ENCODE measurements at places on chromosomes 6 and 20.

DNA sequence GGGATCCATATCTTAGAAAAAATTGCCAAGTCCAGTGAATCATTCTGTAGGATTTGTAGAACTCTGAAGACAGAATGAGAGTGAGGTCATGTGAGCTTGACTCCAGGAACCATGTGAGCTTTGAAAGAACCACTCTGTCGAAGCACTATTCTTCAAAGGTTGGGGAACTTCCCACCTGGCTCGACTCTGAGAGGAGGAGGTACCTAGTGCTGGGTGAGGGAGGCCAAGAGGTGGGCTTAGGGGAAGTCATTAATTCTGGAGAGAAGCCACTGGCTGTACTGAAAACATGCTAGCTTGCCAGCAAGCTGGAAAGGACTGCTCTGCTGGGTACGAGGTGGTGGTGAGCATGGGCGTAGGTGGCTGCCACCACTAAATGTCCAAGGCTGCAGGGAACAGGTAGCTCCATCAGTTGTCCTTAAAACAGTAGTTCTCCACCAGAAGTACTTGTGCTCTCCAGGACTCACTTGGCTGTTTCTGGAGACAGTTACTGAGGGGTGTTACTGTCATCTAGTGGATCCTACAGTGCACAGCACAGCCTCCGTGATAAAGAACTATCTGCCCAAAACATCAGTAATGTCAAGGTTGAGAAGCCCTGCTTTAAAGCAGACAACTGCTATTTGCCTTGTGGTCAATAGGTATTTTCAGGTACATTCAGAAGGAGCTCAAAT, 34.7 kb upstream of the SYNJ2 start:
- no peak for DNase-seq

- peak; percentile 46 for DNase-seq
Measured at GRCh38 chr6:35919827-35920751, 809 bp downstream of the SRPK1 start.

GRCh38 chr6:32945108-32945760, 4.4 kb upstream of the HLA-DMB start:
- DNase-seq = no peak

GRCh38 chr6:38651121-38651784, 11.5 kb upstream of the BTBD9 start:
- no peak for DNase-seq

GRCh38 chr20:36017048-36017951, 48.9 kb downstream of the CNBD2 start:
- DNase-seq = no peak

DNA sequence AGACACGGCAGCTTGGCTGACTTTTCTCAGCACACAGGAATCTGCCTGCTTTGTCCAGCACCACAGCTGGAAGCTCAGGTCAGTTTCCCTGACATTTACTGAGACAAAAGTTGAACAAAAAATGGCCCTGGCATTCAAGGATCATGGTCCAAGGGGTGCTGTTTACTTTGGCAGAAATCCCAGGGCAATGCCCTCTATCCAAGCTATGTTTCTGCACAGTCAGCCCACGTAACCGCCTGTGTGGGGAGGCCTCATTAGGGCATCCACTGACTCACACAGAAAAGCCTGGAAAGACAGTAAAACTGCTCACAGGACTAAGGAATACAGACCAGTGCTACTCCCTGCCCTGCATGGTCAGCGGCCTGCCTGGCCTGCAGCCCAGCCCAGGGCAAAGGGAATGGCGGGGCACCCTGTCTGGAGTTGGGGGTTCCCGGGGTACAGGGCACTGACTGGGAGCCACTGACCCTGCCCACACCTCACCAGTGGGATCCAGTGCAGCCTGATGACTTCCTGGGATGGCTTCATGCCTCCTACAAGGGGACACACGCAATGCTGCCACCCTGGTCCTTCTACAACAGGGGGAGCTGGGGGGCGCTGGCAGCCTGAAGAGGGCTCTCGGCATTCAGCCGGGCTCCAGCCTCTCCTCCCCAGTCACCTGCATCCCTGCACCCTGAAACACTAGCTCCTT, 77.1 kb downstream of the NINL start:
- no peak for DNase-seq

GRCh38 chr20:57965441-57965840, 255.6 kb upstream of the PMEPA1 start:
- DNase-seq = no peak

DNA sequence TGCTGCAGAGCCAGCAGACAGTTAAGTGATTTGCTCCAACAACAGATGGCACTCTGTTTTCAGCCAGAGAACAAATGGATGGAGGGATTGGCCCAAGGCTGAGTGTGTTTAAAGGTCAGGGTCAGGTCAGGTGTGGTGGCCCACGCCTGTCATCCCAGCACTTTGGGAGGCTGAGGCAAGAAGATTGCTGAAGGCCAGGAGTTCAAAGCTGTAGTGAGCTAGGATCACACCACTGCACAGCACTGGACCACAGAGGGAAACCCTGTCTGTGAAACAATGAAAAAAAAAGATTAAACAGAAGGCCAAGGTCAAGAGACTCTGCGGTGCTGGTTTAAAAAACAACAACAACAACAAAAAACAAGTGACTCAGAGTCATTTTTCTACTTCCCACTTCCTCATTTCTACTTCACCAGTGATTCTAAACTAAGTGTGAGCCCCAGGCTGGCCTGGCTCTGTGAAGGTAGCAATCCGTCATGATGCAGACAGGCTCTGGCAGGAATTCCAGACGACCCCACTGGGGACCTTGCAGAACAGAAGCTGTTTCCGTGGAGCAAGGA, 42.5 kb upstream of the ARMC2 start:
- peak; percentile 67 for DNase-seq

DNA sequence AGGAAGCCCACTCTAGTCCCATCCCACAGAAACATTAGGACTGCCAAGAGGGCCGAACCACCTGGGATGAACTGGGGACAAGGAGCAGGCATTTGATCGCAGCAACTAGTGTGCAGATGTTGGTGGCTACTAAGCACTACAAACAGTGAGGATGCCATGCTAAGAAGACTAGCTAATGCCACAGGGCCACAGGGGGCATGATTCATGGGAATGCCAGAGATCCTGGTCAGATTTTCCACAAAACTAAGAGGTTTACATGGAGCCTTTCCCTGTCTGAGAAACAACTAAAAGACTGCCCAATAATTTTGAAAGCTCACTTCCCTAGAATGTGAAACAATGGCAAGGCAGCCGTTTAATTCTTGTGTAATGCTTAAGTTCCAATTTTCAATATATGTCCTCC, 375.9 kb upstream of the PTCHD4 start:
- no peak for DNase-seq

- no peak for DNase-seq
Measured at GRCh38 chr6:80022803-80023202, 18.4 kb downstream of the TTK start.

- DNase-seq = peak; percentile 77
Measured at GRCh38 chr20:11891776-11892545, 25.7 kb upstream of the BTBD3 start.

DNA sequence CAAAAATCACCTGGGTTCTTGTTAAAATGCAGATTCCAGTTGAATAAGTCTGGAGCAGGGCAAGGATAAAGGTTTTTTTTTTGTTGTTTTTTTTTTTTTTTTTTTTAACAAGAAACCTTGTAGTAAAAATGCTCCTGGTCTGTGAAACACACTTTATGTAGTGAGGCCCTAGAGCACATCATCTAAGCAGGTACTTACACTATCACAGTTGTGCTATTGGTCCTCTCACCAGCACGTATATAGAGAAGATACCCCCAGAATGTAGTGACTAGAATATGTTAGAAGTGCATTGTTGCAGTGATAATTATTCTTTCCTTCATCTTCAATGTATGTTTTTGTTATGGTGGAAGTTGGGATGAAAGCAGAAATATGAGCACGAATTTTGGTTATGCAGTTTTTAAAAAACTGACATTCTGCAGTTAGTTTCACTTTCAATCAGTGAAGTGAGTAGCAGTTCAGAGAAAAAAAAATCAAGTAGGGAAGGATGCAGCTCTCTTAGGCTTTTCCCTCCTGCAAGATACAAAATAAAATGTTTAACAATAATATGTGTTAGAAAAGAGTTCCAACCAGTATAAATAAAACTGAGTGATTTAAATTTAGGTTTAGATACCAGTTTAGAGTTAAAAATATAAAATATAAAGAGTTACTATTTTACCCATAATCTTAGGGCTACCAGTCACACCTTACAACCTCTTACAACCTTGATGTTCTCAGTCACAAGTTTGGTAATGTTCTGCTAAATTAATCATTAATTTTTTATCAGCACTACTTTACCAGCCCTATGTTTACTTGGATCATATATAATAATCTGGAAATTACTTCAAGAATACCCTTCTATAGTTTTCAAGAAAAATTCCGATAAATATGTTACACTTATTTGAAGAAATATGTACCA, 9.2 kb upstream of the DEFB113 start:
- DNase-seq = peak; percentile 7

GRCh38 chr20:57877131-57877824, 167.5 kb upstream of the PMEPA1 start:
- DNase-seq = no peak

GRCh38 chr6:121523628-121524027, 88.2 kb downstream of the GJA1 start:
- DNase-seq = no peak

GRCh38 chr6:26525838-26526237, 12.3 kb upstream of the HMGN4 start:
- no peak for DNase-seq

- DNase-seq = no peak
Measured at GRCh38 chr6:22435151-22435550, 134.2 kb upstream of the HDGFL1 start.

GRCh38 chr20:48556956-48557355, 270.8 kb downstream of the PREX1 start:
- DNase-seq = no peak

DNA sequence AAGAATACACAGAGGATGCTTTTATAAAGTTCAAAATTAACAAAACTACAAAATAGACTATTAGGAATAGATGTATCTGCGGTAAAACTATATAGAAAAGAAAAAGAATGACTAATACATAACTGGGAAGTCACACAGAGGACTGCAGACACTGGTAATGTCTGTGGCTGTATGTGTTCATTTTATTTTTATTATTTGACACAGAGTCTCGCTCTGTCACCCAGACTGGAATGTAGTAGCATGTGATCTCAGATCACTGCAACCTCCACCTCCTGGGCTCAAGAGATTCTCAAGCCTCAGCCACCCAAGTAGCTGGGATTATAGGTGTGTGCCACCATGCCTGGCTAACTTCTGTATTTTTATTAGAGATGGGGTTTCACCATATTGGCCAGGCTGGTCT, 38.9 kb downstream of the ESF1 start:
- no peak for DNase-seq

DNA sequence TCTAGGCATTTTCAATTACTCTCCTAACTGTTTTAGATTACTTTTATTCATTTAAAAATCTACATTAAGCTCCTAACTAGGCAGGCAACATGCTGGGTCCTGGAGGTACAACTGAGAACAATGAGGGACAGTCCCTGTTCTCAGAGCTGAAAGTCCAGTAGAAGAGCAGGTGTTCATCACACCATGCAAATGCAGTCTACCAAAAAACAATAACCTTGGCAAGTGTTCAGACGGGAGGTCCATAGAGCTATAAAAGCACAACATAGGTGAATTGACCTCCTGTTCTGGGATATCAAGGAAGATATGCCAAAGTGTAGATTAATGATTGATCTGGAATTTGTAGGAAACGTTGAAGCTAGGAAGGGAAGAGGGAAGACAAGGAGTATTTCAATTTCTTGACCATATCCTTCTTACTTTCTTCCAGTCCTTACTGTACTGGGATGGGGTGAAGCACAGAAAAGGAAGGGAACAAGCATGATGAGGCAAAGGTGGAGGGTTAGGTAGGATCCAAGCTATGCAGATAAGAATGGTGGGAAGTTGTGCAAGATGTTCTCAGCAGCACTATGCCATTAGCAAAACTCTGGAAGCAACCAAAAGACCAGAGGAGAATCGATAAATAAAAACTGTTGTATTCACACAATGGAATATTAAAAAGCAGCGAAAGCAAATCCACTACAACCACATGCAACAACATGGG, 485.7 kb upstream of the JARID2 start:
- no peak for DNase-seq

- no peak for DNase-seq
Measured at GRCh38 chr6:41111017-41111416, 38.2 kb downstream of the NFYA start.

DNA sequence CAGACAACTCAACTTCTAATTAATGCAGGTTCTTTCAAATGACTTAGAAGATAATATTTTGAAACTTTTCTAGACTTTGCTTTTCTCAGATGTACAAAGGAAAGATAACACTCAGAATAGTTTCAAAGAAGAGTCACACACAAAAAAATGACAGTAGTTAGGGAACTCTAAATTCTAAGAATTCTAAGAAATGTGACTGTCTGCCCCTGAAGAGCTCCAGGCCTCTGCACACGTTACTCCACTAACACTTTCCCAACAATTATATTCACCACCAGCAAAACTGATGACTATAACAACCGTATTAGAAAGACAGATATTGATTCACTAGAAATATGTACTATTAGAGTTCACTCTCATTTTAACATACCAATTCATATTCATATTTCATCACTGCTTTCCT, 133.3 kb upstream of the SMLR1 start:
- DNase-seq = no peak

DNA sequence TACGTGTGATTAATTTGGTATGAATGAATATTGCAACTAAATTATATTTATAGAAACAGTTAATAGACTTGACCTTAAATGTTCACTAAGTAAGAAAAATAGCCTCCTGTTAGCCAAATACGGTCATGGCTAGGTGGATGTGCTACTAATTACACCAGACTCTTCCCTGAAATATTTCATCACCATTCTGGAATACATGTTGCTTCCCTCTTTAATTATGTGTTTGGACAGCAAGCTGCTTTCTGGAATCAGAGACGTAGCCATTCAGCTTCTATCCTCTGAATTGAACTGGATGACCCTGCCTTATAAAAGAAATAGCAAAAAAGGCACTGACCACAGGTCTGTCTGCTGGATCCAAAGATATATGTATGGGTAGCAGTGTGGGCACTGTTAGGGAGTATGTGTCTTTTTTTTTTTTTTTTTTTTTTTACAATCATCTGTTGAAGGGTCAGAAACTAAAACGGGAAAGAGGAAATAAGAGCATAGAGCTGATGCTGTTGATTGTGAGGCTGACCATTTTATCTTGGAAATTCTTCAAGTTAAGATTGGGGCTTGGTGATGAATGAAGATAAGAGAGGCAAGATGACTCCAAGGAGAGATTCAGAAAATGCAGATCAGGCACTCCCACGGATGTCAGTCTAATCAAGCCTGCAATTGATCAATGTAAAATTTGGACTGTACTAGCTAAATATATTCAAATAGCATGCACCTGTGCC, 283.2 kb upstream of the HSF2 start:
- DNase-seq = no peak
